ENCODE measurements at places on chromosomes 2 and 18. TPM values are rescaled to one million over a fixed set of nuclear protein-coding genes. Genes with fewer than 3 reads are reported as not detected.

SP5 gene
- 1.8 TPM for total RNA-seq

ATG16L1 gene
- total RNA-seq = 21.1 TPM

MGAT4A gene
- total RNA-seq = 0.38 TPM

GRP gene
- not detected for total RNA-seq

SLC38A11 gene
- not detected for total RNA-seq

GPR35 gene
- 0.20 TPM for total RNA-seq

IL1RN gene
- total RNA-seq = not detected

DNAJC5G gene
- not detected for total RNA-seq

GALR1 gene
- not detected for total RNA-seq

- no peak for DNase-seq
Observed at GRCh38 chr18:72871091-72871490, 3.3 kb upstream of the NETO1 start.

DNA sequence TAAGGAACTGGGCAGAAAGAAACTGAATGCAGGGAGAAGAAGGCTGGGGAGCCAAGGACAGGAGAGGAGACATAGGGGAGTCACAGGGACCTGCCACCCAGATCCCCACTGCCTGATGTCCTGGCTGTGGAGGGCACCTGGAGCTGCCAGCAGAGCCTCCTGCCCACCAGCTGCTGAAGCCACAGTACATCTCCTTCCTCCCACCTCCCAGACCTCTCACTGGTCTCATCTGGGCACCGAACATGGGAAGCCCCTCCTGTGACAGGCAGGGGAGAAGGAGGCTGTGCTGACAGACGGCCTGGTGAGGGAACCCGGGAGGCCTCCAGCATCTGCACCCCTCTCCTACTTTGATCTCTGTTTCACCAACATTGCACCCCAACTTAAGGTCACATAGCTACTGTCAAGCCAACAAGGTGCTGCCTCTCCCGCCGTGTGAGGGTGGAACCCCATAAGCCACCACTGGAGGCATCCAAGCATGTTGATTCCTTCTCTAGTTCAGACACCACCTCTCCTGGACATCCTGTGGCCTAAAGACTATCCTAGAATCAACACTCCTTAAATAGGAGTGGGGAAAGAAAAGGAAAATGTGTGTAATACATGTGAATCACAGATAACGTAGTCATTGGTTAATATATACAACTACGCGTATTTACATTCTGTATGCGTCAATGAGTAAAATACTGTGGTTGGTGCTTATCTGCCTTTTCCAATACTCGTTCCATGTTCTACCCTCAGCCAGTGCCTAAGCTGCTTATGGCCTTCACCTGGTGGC is 3.5 kb upstream of the RNPEPL1 start:
- DNase-seq = no peak

GRCh38 chr2:126600742-126601141 is 55.2 kb upstream of the GYPC start:
- DNase-seq = no peak

DNA sequence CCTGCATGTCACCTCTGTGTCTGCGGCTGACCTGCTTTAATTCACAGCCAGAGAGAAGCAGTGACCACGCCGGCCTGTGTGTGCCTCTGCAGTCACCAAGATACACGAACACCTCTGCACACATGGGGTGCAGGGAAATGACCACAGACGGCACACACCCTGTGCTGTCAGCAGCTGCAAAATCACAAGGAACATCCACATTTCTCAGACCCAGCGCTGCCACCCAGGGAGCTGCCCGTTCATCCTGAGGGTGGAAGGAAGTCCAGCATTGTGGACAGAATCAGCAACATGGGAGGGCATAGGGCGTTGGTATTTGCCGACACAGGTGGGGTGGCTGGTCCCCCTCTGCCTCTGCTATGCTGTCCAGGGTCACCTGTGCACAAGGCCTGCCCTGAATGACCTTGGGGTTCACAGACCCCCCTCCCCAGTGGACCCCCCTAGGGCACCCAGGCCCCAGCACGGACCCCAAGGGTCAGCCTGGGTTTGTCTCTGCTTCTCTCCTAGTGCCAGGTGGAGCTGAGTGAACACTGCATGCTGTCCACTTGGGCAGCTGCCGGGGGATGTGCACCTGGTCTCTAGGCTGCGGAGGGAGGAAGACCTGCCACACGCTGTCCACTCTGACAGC is 107.4 kb downstream of the PXDN start:
- DNase-seq = no peak

- DNase-seq = no peak
Observed at GRCh38 chr2:23387221-23387550, 2.2 kb downstream of the KLHL29 start.

GRCh38 chr2:88209521-88210131 is 39.5 kb downstream of the THNSL2 start:
- DNase-seq = no peak

DNA sequence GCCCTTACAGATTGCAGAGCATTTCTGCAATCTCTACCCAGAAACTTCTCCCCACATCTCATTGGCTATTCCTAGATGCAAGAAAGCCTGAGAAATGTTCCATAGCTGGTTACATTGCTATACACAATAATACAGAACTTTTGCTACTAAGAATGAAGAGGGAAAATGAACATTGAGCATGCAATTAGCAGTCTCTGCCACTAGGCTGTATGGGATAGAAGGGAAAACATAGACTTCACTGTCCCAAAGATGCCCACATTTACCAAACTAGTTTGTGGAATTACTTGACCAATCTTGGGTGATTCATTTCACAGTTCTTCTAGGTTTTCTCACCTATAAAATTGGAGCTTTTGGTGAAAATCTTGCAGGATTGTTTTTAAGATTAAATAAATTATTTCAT is 265.7 kb upstream of the NT5C1B start:
- DNase-seq = no peak

GRCh38 chr2:239098288-239098970 is 250.5 kb downstream of the TWIST2 start:
- DNase-seq = no peak

DNA sequence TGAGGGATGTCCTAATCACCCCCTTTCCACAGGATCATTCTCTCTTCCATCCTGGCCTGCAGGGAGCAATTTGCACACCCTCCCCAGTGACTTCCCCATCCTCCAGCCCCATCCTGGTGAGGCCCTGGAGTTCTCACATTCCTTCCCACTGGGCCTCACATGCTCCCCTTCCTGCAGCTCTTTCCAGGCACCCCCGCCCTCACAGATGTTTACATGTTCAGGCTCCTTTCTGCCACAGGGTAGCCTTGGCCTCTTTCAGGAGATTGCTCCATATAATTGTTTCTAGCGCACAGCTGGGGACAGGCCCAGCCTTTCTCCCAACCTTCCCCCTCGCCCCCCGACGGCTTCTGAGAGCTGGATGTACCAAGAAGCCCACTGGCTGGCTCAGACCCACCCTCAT is 288.4 kb upstream of the TRIB2 start:
- no peak for DNase-seq

Measured in K562 (cell line).